ENCODE measurements at places on chromosomes 7 and 10.

- no peak for DNase-seq
Measured at GRCh38 chr7:12670743-12671520, 16.5 kb upstream of the ARL4A start.

GRCh38 chr10:126609566-126609965 lies 60.9 kb downstream of the C10orf90 start:
- DNase-seq, result no peak

GRCh38 chr10:97412891-97413304 lies 11.8 kb upstream of the RRP12 start:
- DNase-seq, result peak; percentile 88

- no peak for DNase-seq
Measured at GRCh38 chr10:1602037-1602484, 135.3 kb downstream of the ADARB2 start.

GRCh38 chr10:47020471-47020870 lies 109.2 kb downstream of the PTPN20 start:
- DNase-seq, result no peak

- no peak for DNase-seq
Measured at GRCh38 chr7:41051535-41051934, 651.4 kb downstream of the INHBA start.

DNA sequence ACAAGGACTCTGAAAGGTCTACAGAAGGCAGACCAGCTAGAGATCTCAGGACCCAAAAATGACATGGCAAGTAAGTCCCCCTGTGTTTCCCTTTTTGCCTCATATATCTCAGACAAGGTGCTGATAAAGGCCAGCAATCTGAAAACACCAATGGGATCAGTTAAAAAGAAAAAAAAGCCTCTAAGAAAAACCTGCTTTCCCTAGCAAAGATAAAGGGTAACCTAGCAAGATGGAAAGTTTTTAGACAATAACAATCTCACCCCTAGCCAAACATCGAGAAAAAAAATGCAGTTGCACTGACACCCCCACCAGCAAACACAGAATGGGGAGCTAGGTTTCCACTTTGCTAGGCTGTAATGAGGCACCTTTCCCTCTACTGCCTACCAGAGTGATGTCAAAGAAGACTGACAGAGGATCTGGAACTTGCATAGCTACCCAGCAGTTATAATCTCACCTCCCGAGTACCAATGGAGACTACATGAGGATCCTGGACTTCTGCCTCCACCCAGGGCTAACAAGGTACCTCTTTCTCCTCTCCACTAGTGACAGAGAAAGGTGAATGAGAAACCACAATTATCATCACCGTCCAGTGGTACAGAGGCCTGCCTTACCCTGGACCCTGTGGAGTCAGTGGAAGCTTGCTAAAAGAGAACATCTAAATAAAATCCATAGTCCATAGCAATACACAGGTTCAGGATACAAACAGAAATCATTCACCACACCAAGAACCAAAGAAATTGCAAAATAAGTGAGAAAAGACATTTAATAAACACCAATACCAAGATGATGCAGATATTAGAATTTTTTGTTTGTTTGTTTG lies 240.8 kb downstream of the ARHGAP12 start:
- no peak for DNase-seq

DNA sequence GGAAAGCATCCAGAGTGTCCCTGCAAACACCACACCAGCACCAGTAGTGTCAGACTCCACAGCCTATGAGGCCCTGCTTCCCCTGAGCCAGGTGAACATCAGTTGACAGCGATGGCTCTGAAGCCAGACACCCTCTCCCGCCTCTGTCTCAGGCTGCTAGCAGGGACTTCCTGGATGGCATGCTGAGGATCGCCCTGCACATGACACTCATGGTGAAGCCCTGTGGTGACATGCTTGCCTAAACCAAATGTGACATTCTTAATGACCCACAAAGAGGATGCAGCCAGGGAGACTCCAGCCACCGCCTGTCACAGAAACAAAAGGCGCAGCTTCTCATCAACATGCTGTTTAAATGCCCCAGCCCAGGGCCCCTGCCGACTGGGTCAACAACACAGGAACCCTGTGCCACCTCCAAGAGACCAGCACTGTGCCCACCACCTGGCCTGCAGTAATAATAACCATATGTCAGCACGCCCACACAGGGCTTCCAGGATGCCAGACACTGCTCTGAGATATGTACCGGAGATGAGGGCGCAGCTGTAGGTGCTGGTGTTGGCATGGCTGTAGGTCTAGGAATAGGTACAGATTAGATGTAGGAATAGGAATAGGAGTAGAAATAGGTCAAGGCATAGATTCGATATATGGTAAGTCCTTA lies 81.3 kb downstream of the GRID1 start:
- DNase-seq, result no peak
